ENCODE measurements at places on chromosomes 6 and 20.

GRCh38 chr6:43977404-43978111 lies 149.7 kb downstream of the MRPL14 start:
- DNase-seq: no peak

GRCh38 chr6:75759207-75759606 lies 10.2 kb downstream of the MYO6 start:
- peak; percentile 75 for DNase-seq

- DNase-seq: no peak
These were observed 41.3 kb downstream of the RSPH3 start for GRCh38 chr6:158958504-158959386.

DNA sequence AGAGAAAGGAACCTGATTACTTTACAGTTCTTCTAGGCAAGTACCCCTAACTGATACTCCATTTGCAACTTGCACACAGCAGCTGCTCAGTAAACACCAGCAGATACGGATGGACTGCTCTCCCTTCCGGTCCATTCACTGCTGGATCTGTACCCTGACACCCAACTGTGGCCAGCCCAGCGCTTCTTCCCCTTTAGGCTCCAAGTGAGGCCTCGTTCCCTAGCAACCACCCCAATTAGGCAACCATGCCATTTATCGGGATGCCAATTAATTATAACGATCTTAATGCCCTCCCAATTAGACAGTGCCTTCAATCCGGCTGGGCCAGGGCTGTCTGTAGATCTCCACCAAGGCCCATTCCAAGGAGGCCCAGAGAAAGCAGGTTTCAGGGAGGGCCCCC lies 3.2 kb downstream of the SULF2 start:
- DNase-seq: no peak

DNA sequence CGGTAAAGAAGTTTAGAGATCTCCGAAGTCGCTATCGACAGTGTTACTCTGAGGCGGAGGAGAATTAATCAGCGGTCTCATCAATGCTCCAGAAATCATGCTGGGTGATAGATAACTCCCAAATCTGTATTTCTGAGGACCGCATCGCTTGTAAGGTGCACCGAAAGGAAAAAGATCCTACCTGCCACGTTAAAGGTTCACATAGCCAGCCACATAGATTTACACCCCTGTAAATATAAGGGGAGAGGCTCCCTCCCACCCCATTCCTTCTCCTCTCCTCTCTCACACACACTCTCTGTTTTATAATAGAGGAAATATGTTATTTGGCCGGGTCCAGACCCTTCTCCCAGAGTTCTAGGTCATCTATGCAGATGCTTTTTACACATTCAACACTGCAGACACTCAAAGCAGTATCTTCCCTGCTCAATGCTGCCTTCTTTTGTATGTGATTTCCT lies 620 bp upstream of the DEK start:
- no peak for DNase-seq

GRCh38 chr20:6888736-6889395 lies 121.4 kb downstream of the BMP2 start:
- DNase-seq: no peak

DNA sequence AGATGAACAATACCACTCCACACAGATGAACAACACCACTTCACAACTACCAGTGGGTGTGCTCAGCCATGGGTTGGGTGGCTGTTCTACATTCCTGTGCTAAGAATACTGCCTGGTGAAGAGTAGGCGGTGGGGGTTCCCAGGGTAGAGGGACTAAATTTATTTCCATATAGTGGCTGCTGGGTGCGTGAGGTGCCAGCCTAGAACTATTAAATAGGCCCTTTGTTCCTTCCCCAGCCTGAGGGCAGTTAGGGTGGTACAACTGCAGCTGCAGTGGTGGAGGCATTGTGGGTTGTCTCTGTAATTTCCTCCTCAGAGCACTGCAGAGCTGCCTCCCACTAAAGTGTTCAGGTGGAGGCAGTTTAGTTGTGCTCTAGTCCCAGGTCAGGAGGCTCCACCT lies 618.4 kb downstream of the MMUT start:
- no peak for DNase-seq

GRCh38 chr6:11201772-11202512 lies 30.5 kb downstream of the NEDD9 start:
- no peak for DNase-seq

- no peak for DNase-seq
These were observed 1.2 kb downstream of the CDC40 start for GRCh38 chr6:110181131-110182030.

DNA sequence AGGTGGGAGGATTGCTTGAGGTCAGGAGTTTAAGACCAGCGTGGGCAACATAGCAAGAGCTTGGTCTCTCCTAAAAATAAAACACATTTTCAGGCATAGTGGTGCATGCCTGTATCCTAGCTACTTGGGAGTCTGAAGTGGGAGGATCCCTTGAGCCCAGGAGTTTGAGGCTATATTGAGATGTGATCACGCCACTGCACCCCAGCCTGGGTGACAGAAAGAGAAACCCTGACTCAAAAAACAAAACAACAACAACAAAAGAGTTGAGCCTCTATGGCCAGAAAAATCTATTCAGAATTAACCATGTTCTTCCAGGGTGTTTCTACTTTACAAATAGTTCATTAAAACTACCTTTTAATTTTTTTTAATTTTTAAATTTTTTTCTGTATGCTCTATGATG lies 60.6 kb downstream of the TIAM2 start:
- no peak for DNase-seq

- DNase-seq: no peak
These were observed 104.0 kb downstream of the TFAP2A start for GRCh38 chr6:10310826-10311225.

DNA sequence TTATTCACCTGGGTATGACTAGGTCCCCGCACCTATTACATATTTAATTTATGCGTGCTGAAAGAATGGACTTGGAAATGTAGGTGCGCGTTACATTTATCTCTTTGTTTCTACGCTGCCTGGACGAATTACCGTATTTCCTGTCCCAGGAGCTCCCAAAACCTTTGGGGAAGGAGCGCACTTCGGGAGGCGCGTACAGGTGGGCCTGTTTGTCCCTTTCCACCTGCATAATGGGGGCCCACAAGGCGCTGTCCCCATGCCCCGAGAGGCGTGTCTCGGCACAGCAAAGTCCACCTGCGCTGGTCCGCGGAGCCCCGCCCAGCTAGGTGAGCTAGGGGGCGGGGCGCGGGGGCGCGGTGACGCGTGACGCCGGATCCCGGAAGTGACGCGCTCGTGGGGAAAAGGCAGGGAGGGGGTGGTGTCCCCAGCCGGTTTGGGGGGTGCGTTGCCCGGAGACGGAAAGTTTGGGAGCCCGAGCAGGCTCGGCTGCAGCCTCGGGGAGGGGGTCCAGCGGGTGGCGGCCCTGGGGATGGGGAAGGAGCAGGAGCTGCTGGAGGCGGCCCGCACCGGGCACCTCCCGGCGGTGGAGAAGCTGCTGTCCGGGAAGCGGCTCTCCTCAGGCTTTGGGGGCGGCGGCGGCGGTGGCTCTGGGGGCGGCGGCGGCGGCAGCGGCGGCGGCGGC lies at the start of gene ANKS1A:
Gene ANKS1A, plus strand, starts transcription at position 382 of the 682 bp plus-strand sequence. Its CDS starts 148 bp downstream, at position 530.
- DNase-seq: peak; percentile 50

DNA sequence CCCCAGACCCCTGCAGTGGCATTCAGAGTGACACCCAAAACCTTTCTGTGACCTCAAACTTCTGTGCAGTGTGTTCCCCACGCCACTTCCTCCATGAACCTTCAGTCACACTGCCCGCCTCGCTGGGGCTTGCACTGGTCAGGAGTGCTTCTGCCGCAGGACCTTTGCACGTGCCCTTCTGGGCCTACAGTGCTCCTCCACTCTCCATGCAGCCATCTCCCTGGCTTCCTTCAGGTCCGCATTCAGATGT lies 27.1 kb downstream of the SYNJ2 start:
- DNase-seq: no peak

- no peak for DNase-seq
These were observed 356.6 kb upstream of the RSPO3 start for GRCh38 chr6:126761854-126762253.

DNA sequence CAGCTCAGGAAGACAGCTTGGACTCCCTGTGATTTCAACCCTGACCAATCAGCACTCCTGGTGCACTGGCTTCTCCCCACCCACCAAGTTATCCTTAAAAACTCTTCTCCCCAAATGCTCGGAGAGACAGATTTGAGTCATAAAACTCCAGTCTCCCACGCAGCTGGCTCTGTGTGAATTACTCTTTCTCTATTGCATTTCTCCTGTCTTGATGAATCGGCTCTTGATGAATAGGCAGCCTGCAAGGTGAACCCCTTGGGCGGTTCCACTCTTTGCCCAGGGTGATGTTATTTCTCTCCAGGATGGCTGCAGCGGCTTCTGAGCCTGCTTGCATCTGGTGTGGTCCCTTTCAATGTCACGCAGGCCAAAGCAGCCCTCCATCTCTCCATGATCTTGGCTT lies 12.4 kb downstream of the SLC52A3 start:
- DNase-seq: no peak

DNA sequence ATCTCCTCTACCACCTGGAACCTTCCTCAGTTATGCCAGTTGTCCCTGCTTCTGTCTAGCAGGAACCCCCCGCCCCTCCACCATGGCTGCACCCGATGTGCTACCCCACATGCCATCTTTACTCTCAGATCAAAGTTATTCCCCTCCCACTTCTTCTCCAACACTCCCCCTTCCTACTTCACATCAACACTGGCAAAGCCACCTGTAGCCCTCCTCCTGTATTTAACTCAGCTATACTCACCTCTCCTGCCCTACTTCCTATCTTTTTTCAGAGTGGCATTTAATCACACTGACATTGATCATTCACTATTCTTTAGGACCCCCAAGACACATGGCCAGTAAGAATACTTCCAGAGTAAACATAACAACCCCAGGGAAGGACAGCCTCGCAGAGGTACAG lies 84.3 kb downstream of the MBOAT1 start:
- no peak for DNase-seq

DNA sequence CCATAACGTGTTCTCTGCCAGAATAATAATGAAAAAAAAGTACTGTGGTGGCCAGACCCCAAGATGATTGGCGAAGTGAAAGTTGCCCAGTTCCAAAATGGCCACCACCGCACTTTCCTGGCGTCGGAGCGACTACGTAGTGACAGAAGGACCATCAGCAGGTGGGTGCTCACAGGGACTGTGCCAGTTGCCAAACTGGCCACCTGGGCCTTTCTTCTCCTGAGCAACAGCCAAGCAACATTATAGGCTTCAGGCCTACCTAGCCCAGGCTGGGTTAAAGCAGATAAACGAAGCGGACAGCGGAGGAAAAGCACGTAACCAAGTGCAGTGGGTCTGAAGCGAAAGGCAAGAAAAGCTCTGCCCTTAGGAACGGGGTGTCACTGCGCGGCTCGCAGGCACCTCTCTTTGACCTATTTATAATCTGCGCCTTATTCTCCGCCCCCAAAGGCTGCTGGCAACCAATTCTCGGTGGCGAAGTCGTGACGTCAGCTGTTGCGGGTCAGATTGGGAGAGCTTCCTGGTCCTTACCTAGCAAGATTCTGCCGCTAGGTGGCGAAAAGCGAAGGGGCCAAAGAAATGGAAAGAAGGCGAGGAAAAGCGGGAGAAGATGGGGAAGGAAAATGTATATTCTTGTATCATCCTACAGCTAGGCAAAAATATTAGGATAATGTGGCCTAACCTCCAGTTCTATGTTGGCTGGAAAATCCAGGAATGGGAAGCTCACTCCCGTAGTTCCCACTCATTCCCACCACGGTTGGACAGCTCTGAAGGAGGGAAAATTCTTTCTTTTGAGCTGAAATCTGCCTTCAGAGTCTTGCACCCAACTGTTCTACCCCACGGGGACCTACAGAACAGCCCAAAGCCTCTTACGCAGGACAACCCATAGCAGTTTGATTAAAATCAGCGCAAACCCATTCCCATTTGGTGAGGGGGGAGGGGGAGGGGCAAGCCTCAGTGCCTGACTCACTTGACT lies 6.9 kb upstream of the MOG start:
- DNase-seq: peak; percentile 96

DNA sequence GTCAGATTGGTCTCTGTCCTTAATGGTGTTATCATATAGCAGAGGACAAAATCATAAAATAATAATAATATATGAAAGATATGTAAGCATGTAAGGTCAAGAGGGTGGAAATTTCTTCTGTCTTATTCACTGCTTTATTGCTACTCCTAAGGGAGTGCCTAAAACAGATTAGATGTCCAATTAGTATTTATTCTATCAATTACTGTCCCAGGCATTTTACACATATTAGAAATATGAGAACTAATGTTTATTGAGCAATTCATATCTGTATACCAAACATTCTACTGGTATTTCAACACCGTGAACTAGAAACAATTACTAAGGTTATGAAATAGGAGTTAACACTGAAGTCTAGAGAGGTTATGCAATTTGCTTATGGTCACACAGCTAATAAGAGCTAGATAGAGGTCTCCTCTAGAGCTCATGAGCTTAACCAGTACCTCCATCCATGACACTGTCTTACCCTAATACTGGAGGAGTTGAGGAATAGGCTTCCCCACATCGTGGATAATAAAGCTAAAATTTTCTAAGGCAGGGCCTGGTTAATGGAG lies 302.3 kb downstream of the PLCB1 start:
- DNase-seq: no peak

DNA sequence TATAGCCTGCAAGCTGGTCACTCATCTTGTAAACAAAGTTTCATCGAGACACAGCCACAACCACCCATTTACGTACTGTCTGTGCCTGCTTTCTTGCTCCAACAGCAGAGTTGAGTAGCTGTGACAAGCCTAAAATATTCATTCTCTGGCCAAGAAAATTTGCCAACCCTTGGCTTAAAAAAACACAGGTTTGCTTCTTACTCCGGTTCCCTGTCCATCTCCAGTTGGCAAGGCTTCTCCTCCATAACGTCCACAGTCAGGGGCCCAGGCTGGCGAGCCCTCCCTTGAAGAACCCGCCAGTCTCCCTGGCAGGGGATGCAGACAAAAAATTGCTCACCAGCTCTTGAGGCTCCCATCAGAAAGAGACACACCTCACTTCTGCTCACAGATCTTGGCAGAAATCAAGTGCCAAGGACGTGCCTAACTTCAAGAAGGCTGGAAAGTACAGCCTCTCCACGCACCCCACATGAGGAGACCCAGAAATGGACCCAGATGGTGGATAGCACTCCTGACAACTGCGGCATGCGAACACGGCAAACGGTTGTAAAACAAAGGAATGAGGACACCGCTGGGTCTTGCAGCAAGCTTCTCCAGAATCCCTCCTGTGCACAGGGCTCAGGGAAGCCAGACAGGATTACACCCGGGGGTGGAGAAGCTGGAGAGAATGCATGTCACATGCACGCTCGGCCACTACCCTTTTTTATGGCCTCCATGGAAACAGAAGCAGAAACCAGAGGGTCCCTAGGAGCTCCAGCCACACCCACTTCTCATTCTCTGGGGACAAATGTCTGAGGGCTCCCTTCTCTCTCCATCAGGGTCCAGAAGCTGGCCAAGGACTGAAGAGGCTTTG lies 59.8 kb upstream of the SIRPA start:
- no peak for DNase-seq
